ENCODE measurements at places on chromosomes 12 and 14.

DNA sequence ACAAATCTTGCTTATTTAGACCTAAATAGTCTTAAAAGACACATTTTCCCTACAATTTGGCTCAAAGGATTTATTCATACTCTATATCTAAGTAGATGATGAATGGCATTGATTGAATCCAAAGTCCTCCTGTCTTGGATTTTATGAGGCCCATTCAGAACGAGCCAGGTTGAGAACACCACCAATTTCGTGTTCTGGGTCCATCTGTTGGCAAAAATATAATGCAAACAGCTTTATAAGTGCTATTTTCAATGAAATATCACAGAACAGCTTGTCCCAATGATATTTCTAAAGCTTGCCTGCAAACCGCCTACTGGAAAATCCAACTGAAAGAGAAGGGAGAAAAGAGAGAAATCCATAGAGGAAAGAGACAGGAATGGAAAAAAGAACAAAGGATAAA is 204.8 kb upstream of the GARIN6 start:
- no peak for DNase-seq

- DNase-seq, result no peak
These were observed 285.9 kb downstream of the PDZRN4 start for GRCh38 chr12:41474001-41474400.

DNA sequence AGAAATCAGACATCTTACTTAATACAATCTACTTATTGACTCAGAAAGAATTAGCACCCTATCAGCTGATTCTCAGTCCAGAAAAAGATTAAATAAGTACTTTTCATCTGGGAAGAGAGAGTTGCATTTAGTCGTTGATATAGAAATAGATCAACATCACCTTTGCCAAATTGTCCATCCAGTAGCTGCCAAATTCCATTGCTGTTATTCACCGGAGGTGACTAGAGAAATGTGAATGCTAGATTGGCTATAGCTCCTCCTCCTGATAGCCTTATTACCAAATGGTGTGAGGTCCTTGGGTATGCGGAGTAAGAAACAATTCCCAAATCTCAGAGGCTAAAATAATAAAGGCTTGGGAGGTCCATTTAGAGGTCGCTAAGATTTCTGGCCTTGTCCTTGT is 723.3 kb upstream of the FLRT2 start:
- DNase-seq, result no peak

DNA sequence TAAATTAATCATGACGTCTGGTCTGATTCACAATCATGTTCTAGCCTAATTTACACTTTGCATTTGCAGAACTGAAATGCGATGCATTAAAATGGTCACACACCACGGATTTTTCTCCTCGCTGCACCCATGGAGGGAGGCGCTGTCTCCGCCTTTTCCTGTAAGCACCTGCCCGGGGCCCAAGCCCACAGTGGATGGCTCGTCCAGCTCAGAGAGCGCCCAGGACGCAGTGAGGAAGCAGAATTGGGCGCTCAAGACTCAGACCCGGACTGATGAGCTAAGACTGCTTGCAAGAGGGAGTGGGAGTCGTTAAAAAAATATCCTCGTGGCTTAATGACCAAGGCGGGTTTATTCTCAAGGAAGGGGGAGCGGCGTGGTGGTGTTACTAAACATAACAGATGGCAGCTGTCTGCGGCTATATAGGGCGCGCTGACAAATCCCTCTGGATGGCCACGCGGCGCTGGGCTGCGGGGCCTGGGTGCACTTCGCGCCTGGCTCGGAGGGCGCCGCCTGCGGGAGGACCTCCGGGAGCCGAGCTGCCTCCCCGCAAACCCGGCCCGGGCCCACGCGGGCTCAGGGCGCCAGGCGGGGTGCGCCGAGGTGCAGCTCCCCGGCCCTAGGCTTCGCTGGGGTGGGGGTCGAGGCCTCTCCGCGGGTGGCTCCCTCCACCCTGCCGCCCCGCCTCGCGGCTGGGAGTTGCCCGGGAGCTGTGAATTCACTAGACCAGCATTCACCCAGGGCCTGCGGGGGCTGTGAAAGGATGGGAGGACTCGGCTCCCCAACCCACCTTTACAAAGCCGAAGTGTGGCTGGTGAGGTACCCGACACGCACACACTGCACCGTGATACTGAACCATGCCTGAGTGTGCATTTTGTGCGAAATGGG is 78.7 kb downstream of the PPM1A start:
- DNase-seq, result peak; percentile 33

GRCh38 chr14:90676356-90676755 is 139.9 kb downstream of the TTC7B start:
- no peak for DNase-seq

DNA sequence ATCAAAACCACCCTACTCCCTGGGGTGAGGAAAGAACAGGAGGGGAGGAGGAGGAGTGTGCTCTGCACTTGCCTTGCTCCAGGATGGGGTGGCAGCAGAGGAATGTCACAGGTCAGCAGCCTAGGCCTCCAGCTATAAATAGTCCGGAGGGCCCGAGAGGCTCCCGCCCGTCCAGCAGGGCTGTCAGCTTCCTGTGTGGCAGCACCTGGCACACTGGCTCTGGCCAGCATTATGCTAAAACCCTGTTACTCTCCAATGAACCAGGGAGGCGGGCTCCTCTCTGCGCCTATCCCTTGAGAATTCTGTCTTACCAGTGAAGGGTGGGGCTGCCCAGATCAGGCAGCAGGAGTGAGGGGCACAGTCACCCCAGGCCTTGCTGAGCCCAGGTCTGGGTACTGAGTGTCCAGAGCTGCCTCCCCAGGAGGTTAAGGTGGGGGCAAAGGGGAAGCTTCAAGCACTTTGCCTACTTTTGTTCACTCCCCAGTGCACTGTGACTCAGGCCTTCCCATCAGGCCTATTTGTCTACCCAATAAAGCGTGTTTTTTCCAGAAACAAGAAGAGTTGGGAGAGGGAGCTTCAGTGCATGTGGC is 1.2 kb upstream of the COX14 start:
- DNase-seq, result no peak

DNA sequence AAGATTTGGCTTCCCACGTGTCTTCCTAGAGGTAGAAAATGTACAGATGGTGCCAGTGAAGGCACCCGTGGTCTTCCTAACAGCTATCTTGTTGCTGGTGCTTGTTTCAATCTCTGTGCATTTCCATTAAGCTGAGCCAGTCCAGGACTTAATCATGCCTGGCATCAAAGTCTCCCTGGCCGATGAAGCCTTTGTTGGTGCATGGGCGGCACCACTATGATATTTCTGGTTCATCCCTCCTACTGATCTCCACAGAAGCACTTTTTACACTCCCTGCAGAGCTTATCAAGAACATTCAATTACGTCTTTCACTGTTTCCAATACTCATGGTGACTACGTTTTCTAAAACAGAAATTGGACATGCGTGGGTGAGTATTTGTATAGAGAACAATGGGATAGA is 128.4 kb downstream of the TTC8 start:
- DNase-seq, result no peak

- DNase-seq, result peak; percentile 17
These were observed 85.4 kb upstream of the CRY1 start for GRCh38 chr12:107178776-107179175.

DNA sequence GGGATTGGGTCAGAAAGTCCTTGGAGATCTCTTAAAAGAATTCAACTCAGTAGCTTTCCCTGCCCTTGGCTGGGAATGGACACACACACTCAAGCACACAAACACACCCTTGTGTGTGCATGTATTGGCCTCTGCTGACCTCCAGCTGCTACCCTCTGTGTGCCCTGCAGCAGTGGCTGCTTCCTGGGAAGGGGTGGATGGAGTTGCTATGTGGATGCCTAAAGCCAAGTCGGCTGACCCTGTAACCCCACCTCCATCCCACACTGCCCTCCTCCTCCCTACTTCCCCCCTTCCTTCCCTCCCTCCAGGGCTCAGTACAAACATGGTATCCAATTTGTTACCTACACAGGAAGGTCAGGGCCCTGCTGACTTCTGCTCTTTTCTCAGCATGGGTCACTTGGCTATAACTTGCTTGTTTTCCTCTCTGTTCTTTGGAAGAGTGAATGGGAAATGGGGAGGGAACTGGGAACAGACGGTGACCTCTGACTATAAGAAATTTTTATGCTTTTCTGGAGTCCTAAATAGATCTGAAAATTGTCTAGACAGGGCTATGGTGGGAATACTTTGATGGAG is 351.6 kb upstream of the TBX3 start:
- DNase-seq, result no peak

DNA sequence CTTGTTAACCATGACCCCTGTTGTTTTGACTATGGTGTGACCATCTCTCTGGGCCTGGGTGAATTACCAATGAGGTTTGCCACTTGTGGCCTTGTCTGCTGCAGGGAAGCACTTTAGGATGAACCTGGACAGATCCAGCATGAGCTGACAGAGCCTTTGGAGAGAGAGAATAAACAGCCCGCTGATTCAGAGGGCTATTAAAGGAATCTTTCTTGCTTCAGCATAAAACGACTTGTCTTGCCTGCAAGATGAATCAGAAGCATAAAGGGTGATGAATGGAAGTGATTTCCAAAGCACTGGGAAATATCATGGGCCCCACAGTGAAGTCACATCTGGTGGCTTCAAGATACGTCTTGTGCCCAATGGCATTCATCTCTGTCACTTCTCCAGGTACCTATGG is 69.0 kb upstream of the WSCD2 start:
- DNase-seq, result no peak

- DNase-seq, result no peak
These were observed 14.8 kb upstream of the APOF start for GRCh38 chr12:56377310-56377988.

GRCh38 chr14:55153951-55154350 is 24.9 kb downstream of the LGALS3 start:
- DNase-seq, result no peak
